ENCODE measurements at places on chromosomes 6 and 20.

GRCh38 chr20:18728870-18729224 lies 84.7 kb upstream of the SCP2D1 start:
- DNase-seq: no peak

GRCh38 chr6:152896923-152897322 lies 85.9 kb downstream of the FBXO5 start:
- DNase-seq: no peak

DNA sequence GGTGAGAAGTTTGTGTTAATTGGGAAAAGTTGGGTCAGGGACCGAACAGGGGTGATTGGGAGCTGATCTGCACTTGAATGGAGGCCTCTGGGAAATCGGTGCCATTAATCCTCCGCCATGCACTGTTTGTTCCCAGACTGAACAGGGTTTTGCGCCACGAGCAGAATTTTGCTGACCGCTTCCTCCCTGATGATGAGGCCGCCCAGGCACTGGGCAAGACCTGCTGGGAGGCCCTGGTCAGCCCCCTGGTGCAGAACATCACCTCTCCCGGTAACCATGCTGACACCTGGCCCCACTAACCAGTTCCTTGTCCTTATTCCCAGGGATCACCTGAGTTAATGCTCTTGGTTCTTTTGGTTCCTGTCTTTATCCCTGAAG lies 21.7 kb downstream of the CUL9 start:
- DNase-seq: no peak

- no peak for DNase-seq
Measured at GRCh38 chr6:43383021-43383667, 13.7 kb upstream of the ZNF318 start.

DNA sequence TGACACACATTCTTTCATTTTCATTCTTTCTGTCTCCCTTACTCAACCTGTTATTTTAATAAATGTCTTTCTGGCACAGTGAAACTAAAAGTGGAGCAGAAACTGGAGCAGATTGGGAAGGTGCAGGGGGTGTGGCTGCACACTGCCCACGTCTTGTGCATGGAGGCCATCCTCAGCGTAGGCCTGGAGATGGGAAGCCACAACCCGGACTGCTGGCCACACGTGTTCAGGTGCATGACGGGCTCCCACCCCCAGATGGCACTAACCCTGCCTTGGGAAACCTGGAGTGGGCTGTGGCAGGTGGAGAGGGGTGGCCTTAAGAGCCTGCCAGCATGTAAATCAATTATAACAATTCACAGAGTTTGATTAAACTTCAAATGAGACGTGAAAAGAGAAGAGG lies 71.4 kb upstream of the PBOV1 start:
- DNase-seq: no peak

GRCh38 chr6:129429956-129430355 lies 280.0 kb downstream of the ARHGAP18 start:
- no peak for DNase-seq

GRCh38 chr20:34724172-34724571 lies 20.0 kb downstream of the TP53INP2 start:
- no peak for DNase-seq

DNA sequence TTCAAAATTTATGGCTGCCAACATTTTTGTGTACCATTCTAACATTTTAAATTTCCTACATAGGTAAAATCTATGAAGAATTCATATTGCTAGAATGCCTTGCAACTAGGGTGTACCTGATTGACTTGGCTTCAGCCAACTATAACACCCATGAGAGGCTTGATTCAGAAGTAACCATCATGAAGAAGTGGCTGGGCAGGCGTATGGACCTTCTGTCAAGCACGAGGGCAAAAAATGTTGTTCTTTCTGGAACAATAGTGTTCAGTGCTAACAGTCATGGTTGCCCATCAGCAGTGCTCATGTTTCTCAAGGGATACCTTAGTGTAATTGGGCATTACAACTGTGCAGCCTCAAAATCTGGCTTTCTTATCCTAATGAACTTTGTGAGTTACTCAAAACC lies 42.9 kb downstream of the ID4 start:
- DNase-seq: no peak

- DNase-seq: no peak
Measured at GRCh38 chr20:46494077-46494476, 19.3 kb downstream of the ZNF334 start.

DNA sequence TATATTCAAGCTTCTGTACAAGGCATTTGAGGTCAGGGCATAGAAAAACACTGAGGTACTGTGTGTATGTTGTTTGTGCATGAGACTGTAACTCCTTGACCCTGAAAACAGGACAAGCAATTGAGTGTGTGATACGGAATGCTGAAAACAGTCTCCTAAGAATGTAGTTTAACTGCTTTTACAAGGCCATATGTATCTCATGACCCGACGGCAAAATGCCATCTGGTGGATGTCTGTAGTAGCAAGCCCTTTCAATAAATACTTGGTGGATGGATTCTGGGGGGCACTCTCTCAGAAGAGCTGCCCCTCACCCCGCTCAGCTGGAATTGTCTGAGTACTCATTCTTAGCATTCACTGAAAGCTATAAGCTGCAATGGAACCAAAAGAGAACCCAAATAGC lies 69.3 kb upstream of the EYS start:
- no peak for DNase-seq

- no peak for DNase-seq
Measured at GRCh38 chr6:32857156-32857891, 3.3 kb downstream of the PSMB9 start.
